Stimulated activated CD8-positive, alpha-beta memory T cell treated with anti-CD3 and anti-CD28 coated beads, Interleukin-4, amount 100 ng/mL, for 24 hours (primary cell): ENCODE measurements at places on chromosomes 6 and 20.

DNA sequence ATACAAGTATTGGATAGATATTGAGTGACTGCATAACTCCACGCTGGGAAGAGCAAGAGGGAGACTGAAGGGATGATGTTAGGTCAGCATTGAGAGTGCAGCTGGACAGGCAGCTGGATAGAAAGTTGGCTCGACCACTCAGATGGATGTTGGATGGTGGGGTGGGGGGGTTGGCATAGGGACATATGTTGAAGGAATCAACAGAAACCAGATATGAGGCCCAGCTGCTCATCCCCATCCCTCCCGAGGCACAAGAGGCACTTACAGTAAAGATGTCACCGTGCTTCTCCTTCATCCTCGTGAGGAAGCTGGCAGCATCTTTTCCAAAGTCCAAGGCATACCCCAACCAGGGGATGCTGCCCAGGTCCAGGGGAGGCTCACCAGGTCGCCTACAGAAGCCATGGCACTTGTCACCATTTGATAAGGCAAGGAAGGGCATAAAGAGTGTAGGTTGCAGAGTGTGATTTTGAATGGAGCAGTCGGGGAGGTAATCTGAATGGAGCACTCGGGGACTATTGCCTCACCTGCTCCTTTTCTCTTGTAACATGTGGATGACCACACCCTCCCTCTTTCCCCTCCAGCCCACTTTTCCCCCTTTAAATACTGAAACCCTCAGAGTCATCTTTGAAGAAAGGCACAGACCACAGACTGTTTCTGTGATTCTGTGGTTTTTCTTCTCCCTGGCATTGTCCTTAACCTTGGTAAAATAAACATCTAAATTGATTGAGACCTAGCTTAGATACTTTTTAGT is 18.0 kb downstream of the PTGIS start:
- no peak for DNase-seq

GRCh38 chr20:48787861-48788375 is 39.9 kb downstream of the PREX1 start:
- no peak for DNase-seq

GRCh38 chr6:3489027-3489757 is 32.3 kb upstream of the SLC22A23 start:
- no peak for DNase-seq

DNA sequence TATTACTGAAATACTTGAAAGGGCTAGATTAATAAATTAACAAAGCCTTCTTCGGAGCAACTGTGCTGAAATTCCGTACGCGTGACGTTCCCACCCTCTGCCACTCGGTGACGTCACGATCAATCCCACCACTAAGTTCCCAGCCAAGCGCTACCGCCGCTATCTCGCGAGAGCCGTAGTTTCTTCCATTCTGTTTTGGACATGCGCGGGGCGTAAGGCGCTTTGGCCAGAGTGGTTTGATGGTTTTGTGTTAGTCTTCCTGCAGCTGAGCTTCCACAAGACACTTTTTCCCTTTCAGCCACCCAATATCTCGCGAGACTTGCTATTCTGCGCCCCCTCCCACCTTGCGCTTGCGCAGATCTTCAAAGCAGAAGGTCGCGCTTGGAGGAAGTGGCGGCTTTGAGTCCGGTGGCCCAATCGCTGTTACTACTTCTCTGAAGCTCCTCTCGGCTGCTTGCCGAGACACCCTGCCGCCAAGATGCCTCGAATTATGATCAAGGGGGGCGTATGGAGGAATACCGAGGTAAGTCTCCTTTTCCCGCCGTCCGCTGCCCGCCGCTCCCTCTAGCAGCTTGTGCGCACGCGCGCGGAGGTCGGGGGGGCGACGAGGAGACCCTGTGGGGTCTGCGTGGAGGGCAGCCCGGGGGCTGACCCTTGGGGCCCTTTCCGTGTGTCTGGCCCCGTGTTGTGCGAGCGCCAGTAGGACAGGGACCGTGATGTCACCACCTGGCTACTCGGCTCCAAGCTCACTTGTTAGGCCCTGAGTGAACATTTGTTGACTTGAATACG is at the start of gene CDC5L:
Gene CDC5L, plus strand, starts transcription at position 361 of the 789 bp plus-strand sequence. Its CDS starts 118 bp downstream, at position 479.
- DNase-seq = peak; percentile 87

GRCh38 chr6:117188627-117189201 is 76.6 kb upstream of the VGLL2 start:
- DNase-seq = no peak

GRCh38 chr20:1628621-1629020 is 8.8 kb upstream of the SIRPB1 start:
- DNase-seq = no peak

DNA sequence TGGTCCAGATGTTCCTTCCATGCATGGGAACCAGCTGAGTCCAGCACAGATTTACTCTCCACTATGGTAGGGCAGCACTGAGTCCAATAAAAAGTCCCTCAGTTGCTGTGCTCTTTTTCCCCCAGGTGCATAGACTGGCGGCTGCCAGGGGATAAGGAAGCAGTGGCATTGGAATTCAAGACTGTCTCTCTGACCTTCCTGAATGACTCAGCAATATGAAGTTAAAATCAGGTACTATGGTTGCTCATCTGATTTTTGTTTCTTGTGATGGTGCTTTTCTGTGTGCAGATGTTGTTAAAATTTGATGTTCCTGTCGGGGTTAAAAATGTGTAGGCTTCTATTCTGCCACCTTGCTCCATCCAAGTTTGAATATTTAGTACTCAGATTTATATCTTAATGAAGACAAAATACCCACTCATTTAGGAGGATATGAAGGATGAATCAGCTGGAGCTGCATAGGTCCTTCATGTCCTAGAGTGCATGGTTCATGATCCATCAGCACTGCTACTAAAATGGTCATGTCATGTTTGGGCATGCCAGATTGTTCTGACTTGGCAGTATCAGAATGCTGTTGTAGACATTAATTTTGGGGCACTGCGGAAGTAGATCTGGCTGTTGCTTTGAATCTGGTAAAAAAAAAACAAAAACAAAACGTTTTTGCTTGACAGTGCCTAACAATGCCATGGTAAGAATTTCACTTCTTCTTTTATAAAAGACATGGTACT is 321.2 kb upstream of the MAP3K7 start:
- DNase-seq = no peak

DNA sequence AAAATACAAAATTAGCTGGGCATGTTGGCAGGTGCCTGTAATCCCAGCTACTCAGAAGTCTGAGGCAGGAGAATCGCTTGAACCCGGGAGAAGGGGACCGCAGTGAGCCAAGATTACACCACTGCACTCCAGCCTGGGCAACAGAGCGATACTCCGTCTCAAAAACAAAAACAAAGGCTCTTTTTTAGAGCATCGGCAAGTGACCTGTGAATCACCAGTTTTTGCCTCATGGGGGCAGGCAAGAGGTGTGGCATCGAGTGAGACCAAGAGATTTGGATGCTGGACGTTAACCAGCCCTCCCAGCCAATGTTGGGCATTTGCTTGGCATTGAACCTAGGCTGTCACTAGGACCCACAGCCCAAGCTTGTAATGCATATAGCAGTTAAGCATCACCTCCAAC is 14.6 kb upstream of the CDK5RAP1 start:
- no peak for DNase-seq

DNA sequence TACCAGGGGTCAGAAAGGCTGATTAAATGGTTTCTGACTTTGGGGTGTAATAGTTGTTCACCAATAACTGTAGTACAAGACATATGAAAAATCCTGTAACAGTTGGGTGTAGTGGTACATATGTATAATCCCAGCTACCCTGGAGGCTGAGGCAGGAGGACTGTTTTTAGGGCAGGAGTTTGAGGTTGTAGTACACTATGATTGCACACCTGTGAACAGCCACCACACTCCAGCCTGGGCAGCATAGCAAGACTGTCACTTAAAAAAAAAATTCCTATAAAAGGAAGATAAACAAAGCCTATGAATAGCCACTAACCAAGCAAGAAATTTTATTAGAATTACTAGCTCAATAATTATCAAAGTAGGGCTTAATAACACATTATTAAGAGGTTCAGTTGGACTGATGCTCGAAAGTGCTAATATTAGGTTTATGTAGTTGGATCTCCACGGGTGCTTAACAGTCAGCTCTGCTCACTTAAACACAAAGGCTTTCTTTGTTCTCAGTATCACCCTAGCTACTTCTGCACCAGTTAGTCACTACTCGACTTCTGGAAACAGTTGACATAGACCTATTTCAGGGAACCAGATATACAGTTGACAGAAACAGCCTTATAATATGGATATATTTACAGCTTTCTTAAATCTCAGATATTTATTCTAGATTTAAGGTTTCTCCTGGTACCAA is 113.0 kb downstream of the MTFR2 start:
- DNase-seq = no peak

- DNase-seq = no peak
Measured at GRCh38 chr6:106702451-106703110, 73.2 kb downstream of the QRSL1 start.

- DNase-seq = peak; percentile 2
Measured at GRCh38 chr20:59598625-59599310, 5.6 kb upstream of the PHACTR3 start.

GRCh38 chr20:56630086-56630493 is 984 bp downstream of the TFAP2C start:
- DNase-seq = no peak

DNA sequence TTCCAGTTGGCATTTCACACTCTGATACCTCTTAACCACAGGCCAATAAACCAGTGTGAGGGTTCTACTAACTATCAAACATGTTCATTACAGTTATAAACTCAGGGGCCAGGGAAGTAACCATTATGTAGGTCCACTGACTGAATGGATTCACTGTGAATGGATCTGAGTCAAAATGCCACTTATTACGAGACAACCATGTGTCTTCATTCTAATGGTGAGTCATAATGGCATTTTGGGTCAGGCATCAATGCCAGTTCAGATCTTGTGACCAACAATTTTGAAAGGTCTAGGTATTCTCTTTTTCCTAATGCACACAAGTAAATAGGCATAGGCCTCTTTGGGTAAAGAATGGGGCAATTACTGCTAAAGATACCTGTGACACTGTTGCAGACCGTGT is 112.2 kb upstream of the HEY2 start:
- DNase-seq = no peak

- no peak for DNase-seq
Measured at GRCh38 chr20:1393507-1393882, 641 bp upstream of the FKBP1A start.

- DNase-seq = no peak
Measured at GRCh38 chr6:140766999-140767398, 1365.7 kb upstream of the GJE1 start.

GRCh38 chr6:132122871-132123270 is 171.7 kb upstream of the CCN2 start:
- no peak for DNase-seq

DNA sequence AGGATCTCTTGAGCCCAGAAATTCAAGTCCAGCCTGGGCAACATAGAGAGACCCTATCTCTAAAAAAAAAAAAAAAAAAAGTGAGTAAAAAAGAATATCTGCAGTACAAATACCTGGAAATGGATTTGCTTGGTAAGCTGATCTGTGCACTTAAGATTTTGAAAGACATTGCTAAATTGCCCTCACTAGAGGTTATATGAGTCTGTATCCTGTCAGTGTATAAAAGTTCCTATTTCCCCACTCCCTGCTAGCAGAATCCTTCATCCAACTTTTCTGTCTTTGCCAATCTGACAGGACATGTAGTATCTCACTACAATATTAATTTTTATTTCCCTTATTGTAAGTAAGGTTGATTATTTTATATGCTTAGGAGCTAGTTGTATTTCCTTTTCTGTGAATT is 36.1 kb downstream of the BICRAL start:
- no peak for DNase-seq

DNA sequence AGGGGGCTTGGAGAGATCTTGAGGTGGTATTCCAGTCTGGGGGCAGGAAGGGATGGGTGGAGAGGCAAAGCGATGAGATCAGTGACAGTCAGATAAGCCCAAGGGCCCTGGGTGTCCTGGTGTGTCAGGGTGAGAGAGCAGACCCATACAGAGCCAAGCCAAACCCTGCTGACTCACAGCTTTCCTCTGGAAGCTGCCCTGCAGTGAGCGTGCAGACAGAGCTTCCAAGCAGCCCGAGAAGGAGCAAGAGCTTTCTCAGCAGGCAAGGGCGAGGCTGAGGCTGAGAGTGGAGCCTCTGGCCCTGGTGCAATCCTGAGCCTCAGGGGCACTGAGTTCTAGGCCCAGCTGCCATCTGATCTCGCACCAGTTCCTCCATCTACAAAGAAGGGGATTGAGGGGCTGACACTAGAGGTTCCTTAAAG is 91.1 kb upstream of the HIVEP1 start:
- no peak for DNase-seq

DNA sequence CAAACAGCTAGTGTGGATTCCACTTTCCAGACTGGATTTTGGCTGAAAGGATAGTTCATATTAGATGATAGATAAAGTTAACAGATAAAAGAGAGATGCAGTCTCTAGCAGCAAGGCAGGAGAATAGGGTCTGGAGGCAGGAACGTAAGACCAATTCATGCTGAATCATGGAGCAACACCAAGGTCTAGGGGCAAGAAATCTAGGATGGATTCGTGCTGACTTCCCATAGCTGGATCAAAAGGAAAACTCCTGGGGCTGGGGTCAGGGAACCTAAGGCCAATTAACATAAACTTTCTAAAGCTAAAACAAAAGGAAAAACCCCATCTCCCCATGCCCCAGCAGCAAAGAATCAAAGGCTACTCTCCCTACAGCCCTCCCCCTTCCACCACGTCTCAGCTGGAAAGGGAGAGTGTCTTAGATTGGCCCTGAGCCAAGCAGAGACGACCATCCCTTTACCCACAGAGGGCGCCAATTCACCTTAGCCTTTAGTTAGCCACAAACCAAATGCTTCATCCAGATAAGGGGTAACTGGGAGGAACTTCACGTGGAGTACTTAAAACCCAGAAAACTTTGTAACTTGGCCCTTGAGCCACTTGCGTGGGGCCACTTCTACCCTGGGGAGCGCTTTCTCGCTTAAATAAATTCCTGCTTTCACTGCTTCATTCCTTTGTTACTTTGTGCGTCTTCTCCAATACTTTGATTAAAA is 7.6 kb downstream of the TREM1 start:
- peak; percentile 43 for DNase-seq

GRCh38 chr6:40148882-40149573 is 214.8 kb upstream of the MOCS1 start:
- DNase-seq = no peak

DNA sequence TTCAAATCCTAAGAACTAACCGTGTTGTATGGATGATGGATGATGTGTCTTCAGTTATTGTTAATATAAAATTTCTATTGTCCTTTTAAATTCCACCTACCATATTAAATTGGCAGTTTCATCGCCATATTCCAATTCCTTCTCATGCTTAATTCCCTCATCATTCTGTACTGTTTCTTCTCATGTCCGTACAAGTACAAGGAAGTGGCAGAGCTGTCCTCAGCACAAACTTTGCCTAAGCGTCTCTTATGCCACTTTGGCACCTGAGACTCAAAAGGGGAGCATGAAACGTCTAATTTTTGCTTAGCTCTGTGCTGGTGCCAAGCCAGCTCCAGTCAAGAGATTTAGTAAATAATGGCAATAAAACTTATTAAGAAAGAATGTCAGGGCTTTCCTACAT is 158.2 kb upstream of the LAMA2 start:
- DNase-seq = no peak

GRCh38 chr6:14310960-14311359 is 193.4 kb downstream of the CD83 start:
- no peak for DNase-seq
